ENCODE measurements at places on chromosomes 2 and 18.

- DNase-seq, result no peak
Observed at GRCh38 chr2:207434899-207435465, 94.8 kb upstream of the CREB1 start.

DNA sequence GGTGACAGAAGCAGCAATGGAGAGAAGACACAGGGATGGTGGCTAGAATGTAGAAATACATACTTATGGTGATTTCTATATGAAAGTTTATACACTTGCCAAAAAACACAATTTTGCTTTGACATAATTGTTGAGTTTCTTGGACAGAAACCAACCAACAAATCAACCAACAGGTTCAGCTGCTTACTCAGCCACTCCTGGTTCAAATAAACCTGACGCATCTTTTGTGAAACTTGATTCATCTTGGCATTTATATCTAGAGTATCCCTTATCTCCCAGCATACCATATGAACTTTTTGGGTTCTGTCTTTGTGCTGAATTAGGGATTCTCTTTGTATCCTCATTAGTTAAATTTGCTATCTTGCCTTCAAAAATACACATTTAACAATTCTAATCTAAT lies 54.1 kb upstream of the ERBB4 start:
- no peak for DNase-seq

GRCh38 chr2:176152350-176153181 lies 1.2 kb downstream of the HOXD4 start:
- DNase-seq, result no peak

DNA sequence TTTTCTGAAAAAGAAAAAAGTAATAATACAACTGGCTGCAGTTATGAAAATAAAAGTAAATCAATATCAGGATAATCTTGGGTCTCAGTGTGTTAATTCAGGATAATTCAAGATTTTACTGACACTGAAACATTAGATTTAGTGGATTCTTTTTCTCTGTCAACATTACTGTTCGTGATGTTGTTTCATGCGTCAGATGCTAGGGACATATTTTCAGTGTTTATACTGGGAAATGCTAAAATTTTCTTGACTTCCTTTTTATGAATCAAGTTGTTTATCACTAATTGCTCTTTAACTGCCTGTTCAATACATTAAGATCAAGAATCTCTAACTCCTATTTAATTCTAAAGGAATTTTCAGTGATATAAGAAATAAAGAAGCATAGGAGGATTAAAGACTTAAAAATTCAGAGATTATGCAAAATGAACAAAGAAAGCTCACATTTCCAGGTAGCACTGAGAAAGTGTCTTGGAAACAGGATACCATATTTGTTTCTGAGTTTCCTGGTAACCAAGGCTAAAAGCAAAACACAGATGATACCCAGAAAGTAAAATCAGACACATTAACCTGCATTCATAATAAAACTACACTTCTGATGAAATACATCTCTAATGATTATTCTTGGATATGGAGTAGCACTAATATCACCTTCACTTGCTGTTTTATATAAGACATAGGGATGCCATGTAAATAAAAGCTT lies 174.0 kb downstream of the ARL4C start:
- no peak for DNase-seq

- DNase-seq, result no peak
Observed at GRCh38 chr2:18803141-18803939, 214.0 kb upstream of the NT5C1B start.

- DNase-seq, result no peak
Observed at GRCh38 chr2:160394153-160394552, 99.5 kb downstream of the RBMS1 start.

DNA sequence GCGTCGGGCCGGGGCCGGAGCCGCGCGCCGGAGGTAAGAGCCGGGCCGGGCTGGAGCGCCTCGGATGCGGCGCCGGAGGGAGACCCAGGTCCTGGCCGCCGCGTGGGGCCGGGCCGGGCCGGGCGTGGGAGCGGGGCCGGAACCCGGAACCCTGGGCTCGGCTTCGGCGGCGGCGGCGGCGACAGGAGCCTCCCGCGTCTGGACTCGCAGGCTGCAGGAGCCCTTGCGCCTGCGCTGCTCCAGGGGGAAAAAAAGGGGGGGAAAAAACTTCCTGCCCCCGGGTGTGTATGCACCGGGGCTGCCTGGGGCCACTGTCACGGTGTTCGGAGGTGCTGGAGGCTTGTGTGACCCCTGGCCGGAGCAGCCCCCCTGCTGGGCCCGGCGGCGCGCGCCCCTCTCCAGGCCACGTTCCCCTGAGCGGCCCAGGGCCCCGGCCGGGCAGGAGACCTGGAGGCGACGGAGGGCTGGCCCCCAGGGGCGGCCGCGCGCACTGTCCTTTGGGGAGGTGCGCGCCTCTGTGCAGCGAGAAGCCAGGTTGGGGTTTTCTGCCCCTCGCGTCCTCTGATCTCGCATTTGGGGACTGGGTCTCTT lies 864 bp downstream of the KLHL29 start:
- DNase-seq, result peak; percentile 69

GRCh38 chr2:29586919-29587318 lies 334.5 kb downstream of the ALK start:
- no peak for DNase-seq
